Left ventricle myocardium superior (tissue), 1 donor: ENCODE measurements at places on chromosomes 4 and X.

GRCh38 chr4:182089326-182089725 lies 153.9 kb upstream of the TENM3 start:
- no peak for DNase-seq

DNA sequence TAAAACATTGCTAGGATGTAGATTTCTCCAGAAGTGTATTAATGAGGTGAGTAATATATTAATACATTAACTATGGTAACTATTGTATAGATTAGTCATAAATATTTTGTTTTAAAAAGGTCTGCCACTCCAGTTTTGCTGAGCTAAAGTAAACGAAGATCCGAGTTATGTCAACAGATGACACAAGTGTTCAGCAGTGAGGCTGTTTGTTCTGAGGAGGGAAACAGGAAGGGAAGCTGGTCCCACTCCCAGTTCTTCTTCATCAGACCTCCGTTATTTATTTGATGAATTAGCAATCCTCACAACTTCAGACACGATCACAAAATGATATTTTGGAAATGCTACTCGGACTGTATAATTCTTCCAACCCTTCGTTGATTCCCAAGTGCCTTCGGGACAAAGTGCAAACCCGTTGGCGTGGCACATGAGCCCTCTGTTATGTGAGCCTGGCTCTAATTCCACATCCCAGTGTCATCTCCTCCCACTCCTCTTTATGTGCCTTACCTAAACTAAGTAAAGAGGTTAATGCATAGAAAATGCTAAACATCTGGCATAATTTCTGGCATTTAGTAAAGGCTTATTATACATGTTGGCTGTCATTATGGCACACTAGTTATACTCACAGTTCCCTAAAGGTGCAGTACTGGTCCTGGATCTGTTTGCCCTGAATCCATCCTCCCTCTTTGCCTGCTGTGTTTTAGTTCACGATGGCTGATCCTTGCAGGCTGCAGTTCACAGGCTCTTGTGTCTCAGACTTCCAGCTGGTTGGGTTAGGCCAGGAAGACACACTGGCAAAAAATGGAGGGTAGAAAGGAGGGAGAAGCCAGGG lies 190.6 kb upstream of the LNX1 start:
- DNase-seq, result no peak

- DNase-seq, result no peak
Observed at GRCh38 chr4:69156913-69157312, 57.6 kb downstream of the UGT2B11 start.

DNA sequence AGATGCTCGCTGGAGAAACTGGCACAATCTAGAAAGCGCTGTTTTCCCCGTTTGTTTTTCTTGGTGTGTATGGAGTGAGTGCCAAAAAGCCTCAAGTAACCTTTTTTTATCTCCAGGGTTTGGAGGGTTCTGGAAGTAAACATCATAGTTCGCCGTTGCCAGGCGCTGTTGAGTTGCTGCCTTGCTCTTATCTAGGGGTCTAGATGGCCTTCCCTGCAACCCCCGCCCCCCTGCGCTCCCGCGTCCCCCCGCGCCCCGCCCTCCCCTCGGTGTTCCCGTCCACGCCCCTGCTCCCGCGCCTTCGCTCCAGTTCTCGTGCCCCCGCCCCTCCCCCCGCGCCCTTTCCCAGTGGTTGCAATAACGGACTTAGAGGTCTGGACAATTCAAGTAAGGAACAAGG lies 555 bp upstream of the GCNA start:
- DNase-seq, result peak; percentile 36

GRCh38 chr4:47752214-47752613 lies 85.7 kb downstream of the CORIN start:
- DNase-seq, result no peak

- DNase-seq, result no peak
Observed at GRCh38 chrX:43505769-43506168, 150.3 kb upstream of the MAOA start.

- no peak for DNase-seq
Observed at GRCh38 chr4:182826391-182826790, 90.8 kb downstream of the DCTD start.

DNA sequence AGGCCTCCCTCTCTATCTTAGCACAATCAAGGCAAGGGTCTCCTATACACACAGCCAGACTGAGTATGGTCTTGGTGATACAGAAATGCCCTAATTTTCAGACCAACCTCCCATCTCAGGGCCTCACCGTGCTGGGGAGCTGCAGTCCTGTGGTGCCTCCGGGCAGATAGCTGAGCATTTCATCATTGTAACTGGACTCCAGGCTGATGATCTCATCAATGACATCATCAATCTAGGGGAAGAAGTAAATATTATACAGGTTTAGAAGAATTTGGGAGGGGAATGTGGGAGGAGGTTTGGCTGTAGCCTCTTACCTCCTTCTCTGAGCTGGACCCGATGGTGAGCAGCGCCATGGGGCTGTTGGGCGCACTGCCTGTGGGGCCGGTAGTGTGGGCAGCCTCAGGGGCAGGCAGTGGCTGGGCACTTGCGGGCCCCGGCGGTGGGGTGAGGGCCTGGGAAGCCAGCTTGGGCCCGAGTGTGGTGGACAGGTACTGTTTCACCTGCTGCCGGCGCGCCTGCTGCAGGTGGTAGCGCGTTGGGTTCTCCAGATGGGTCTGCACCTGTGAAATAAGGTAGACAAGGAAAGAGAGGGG lies 5.2 kb downstream of the TFE3 start:
- DNase-seq, result no peak

GRCh38 chrX:103540145-103540544 lies 20.9 kb upstream of the RAB40A start:
- DNase-seq, result no peak

GRCh38 chr4:60683973-60684372 lies 516.2 kb upstream of the ADGRL3 start:
- DNase-seq, result no peak

- no peak for DNase-seq
Observed at GRCh38 chr4:10613926-10614478, 70.6 kb downstream of the CLNK start.

DNA sequence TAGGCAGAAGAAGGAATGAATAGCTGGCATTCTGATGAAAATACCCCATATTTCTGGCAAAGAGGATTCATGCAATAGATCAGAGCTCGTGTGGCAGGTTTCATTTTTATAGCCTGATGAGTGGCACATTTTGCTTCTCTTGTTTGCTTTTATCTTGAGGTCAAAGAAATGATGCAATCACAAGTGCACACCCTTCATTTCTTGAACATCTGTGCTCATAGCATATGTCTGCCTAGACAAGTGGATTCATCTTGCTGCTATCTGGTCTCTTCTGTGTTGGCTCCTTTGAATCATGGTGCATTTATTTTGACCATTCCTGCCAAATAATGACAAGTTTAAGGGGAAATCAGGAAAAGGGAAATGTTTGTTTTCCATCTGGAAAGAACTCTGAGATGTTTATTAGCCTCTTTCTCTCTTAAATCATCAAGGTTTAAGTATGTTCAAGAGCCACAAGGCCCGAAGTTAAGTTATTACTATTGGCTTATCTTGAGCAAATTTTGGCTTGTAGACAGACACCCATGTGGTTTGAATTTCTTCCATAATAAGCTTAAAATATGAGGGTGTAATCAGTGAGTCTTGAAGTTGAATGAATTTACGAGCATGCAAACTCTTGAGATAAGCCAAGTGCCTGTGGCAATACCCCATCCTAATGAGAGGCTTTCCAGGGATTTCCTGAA lies 59.3 kb upstream of the HS3ST1 start:
- no peak for DNase-seq

DNA sequence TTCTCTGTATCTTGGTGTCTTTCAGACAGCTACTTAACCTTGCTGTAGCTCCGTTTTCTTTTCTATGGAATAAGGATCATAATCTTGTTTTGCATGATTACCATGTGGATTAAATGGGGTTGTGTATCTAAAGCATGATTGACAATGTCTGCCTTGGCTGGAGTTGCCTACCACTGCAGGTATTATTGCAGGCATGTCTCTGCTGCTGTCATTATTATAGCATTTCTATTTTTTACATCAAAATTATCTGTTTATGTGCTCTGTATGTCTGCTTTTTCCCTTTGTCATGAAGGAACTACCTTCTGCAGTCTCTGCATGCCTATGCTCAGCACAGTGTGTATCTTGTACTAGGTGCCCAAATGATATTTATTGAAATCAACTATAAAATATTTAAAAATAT lies 95.9 kb upstream of the TAPT1 start:
- DNase-seq, result no peak

DNA sequence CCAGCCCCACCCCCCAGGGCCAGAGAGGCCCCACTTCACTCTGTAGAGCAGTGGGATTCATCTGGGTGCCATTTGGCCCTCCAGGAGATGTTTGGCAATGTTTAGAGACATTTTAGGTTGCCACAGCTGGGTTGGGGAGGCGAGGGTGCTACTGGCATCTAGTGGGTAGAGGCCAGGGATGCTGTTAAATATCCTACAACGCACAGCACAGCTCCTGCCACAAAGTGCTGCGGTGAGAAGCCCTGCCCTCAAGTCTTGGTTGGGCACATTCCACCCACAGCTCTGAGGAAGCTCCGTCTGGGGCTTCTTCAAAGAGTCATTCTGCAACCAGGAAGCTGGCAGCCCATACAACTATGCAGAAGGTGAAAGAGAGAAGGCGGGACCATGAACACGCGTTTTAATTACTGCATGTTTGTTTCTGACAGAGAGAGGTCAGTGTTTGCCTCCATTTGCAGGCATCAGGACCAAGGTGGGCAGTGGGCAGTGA lies 48.1 kb upstream of the FAM9C start:
- DNase-seq, result peak; percentile 31

- DNase-seq, result peak; percentile 80
Observed at GRCh38 chrX:132022967-132023895, at the start of gene STK26. Gene STK26 (plus strand): TSS chrX:132023302. CDS start chrX:132023618, 316 bp downstream.

- DNase-seq, result no peak
Observed at GRCh38 chr4:82850684-82851083, 40.3 kb downstream of the SEC31A start.

GRCh38 chr4:151226004-151226932 lies 50.7 kb upstream of the PRSS48 start:
- DNase-seq, result no peak

DNA sequence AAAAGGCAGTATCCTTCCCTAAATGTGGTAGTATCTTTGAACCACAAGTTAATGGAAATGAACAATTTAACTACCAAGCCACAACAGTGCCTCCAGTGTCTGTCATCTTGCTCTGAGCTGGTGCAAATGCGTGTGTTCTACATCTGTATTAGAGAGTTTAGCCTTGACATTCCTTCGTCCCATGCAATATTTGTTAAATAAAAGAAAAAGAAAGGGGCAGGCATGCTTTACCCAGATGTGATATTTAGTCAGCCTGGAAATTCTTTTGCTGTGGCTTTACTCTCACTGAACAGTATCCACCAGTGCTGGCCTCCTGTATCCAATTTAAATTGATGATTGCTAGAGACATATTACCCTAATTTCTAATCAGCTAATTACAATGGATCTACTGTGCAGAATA lies 310.5 kb downstream of the CFAP299 start:
- no peak for DNase-seq

DNA sequence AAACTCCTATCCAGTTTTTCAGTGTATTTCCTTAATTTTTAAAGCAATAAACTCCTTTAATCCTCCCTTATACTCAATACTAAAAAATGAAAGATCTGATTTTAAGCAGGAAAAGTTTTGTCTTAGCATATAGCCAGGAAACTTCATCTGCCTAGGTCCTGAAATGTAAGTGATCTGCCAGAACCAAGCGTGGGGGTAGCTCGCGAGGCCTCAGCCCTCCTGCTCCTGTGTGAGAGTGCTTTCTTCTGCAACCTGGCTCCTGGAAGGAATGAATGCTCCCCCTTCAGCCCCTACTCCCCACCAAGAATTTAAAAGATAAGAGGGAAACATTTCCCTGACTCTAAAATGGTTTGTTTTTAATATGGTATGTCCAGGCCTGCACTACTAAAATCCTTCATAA lies 160.1 kb downstream of the CBR4 start:
- DNase-seq, result no peak

- no peak for DNase-seq
Observed at GRCh38 chrX:95678679-95679078, 1006.0 kb upstream of the DIAPH2 start.

GRCh38 chrX:1609311-1609710 lies 5.5 kb upstream of the ASMT start:
- no peak for DNase-seq
